Spleen (tissue), 13 donors: ENCODE measurements at places on chromosomes 2 and 18.

GRCh38 chr18:22816266-22817176, 116.6 kb upstream of the RBBP8 start:
- no peak for DNase-seq

DNA sequence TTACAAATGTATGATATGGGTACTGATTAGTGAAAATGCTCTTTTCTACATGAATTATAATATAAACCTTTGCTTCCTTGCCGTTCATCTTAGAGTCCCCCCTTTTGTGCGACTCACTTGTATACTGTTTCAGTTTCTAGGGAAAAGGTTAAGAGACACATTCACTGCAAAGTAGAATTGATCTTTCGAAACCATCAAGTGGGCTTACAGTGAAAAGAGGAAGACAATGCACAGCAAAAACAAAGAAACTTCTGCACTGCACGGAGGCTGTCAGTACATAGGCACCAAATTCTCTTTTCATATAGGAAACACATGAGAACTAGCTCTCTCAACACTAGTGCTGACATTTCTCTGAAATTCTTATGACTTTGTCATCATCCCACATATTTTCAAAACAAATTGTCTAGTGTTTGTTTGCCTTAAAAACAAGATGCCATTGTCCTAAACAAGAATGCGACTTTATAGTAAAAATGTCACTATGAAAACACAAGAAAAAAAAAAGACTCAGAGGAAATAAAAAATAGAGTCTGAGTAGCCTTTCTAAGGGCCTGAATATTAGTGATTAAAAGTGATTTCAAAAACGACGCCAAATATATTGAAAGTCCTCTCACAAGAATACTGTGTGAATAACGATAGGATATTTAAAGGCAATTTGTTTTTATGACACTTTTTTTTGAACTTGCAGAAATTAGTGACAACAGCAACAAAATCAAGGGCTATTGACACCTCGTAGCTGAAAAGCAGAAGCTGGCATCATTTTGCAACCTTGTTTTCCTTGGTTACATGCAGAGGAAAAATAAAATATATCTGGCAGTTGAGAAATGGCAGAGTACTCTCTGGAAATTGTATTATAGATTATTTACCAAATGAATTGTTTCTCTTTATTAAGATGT, 827.0 kb downstream of the BCL11A start:
- no peak for DNase-seq

DNA sequence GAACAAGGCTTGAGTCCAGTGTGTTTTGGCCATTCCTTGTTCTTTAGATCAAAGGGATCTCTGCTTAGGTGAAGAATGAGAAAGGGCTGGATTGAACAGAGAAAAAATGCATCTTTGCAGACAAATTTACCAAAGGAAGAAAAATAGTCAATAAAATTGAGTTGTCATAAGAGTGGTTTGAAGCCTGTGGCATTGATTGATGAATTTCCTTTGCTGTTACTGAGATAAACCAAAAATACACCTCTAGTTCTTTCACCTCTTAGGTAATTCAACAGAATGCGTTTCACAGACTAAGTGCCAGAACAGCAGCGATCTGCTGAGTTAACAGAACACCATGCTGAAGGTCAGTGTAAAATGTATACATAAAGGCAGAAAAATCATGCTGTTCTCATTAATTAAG, 96.8 kb downstream of the SPHKAP start:
- DNase-seq: no peak

DNA sequence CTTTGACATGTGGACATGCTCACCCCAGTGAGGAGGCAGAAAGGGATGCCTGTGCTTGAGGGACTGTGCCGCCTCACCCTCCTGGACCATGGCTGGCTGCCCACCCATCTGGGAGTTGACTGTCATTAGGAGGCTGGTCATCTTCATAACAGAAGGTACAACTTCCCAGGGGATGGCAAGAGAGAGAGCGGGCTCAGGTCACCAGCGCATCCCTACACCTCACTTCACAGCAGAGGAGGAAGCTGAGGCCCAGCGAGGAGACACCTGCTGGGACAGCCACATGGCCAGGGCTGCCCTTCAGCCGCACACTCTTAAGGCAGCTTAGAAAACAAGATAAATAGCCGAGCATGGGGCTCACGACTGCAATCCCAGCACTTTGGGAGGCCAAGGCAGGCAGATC, 59.4 kb downstream of the ADCY3 start:
- peak; percentile 53 for DNase-seq

- DNase-seq: no peak
Measured at GRCh38 chr18:45063246-45064038, 382.8 kb downstream of the SETBP1 start.

DNA sequence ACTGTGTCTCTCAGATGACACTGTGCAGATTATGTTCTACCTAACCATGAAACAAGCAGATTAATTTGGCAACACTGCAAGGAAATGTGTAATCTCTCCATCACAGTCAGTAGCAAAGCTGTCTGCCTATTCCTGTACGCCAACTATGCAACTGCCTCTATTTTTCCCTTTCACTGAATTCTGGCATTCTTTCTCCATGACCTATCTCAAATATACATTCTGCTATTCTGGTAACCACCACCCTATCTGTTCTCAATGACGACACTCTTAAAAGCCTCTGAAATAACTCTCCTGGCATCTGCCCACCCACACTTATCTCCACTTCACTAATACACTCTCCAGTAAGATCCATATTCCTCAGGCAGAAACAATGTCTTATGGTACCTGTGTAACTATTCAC, 78.7 kb downstream of the ABCA12 start:
- no peak for DNase-seq

- DNase-seq: no peak
Measured at GRCh38 chr2:106058469-106059137, 135.5 kb downstream of the UXS1 start.

DNA sequence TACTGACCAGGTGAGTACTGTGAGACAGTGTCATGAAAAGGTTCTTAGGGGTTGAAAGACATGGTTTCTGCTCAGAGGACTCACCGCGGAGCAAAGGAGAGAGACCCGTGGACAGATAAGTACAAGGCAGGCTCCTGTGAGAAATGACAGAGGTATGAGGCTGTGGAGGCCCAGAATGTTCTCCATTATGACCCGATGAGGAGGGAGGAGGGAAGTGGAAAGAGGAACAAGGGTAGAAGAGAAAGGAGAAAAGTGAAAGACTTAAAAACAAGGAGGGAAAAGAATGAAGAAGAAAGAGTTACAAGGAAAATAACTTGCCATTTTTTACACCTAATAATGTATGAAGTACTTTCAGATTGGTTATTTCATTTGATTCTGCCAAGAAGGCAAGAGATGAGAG, 29.8 kb downstream of the MAPRE3 start:
- DNase-seq: no peak

- DNase-seq: no peak
Measured at GRCh38 chr18:33580546-33580945, 2.5 kb downstream of the ASXL3 start.

DNA sequence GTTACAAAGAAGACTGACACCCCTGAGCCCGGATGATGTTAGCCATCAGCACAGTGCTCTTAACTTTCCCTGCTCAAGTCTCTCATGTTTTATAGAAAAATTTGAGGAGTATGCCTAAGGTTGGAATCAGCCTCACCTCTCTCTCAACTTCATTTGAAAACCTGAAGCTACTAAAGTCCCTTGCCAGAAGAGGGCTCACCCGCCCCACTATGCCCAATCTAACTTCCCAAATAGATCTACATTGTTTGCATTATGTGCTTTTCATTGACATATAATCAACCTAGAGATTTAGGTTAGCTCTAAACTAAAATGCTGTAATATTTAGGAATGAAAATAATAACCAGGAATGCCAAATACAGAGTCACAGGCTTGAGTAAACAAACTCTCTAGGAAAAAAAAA, 305.4 kb downstream of the NCKAP5 start:
- DNase-seq: no peak

- DNase-seq: no peak
Measured at GRCh38 chr18:52657043-52657805, 317.2 kb downstream of the DCC start.
